ENCODE measurements at places on chromosomes 6 and 20.

DNA sequence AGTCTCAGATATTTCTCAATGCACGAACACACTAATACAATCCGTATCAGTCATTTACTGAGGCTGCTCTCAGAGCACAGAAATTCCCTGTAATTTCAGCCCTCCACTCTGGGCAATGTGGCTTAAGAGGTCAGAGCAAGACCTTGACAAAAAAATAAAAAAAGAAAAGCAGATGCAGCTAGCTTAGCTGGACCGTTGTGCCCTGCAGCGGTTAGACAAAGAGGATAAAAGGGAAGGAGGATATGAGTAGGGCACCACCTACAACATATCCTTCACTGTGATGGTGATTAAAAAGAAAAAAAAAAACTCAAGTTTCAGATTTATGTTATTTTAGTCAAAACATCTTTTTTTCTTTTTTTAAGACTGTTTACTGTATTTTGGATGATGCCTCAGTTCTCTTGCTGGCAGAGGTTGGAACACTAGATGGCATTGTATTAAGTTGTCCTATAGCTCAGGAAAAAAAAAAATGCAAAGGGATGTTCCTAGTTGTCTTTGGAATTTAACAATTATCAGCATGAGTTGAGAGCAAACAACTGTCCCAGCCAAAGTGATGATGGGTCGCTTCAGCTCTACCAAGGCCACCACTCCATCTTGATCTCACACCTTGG is 59.9 kb downstream of the ANKEF1 start:
- no peak for DNase-seq

DNA sequence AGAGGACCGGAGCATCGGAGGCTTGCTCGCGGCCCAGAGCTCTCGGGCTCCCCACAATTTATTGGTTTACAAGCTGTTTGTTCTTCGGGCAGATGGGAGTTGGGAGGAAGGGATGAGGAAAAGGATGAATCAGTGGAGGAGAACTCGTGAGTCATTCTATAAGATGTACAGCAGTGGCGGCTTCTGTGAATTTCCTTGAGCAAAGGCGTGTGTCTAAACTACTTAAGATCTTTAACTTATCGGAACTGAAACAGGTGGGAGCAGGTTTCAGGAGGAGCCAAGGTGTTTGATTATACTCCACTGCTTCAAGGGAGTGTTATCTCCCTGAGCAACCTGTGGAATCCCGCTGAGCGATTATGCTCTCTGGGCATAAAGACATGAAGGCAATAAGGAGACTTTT is 50.5 kb upstream of the IBTK start:
- no peak for DNase-seq

DNA sequence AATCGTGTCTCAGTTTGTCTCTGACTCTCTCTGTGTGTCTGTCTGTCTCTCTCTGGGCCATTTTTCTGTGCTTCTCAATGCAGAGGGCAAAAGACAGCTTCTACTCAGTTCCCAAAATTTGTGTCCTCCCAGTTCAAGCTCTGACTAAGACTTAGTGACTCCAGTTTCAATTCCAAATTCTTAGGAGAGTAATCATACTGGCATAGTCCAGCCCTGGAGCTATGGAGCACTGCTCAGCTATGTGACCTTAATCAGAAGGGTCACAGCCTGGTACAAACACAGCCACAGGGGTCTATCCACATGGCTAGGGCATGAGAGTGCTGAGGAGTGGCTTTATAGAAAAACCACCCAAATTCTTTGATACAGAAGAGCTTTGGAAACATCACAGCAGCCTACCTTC is 91.9 kb downstream of the FOXF2 start:
- no peak for DNase-seq

GRCh38 chr20:4689220-4689619 is 32.5 kb upstream of the PRND start:
- no peak for DNase-seq

DNA sequence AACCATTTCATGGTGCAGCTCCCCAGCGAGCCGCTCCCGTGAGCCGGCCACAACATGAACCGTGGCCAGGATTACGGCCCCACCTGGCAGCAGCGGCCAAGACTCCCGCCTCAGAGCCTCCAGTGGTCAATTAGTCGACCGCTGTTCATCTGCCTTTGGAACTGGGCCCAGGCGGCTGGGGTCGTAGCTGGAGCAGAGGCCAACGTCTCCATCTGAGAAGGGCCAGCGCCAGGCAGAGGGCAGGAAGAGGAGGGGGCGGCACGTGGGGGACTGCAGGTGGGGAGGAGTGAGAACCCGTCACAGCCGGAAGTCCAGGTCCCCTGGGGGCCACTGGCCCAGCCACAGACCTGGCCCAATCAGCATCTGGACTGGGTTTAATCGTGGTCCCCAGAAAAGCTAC is 184.3 kb downstream of the TAF4 start:
- no peak for DNase-seq

All from pulmonary artery endothelial cell (primary cell).